ENCODE measurements at places on chromosomes 6 and 20.
A peak's percentile ranks its signal among the peaks of the same experiment; 100 is the strongest.

DNA sequence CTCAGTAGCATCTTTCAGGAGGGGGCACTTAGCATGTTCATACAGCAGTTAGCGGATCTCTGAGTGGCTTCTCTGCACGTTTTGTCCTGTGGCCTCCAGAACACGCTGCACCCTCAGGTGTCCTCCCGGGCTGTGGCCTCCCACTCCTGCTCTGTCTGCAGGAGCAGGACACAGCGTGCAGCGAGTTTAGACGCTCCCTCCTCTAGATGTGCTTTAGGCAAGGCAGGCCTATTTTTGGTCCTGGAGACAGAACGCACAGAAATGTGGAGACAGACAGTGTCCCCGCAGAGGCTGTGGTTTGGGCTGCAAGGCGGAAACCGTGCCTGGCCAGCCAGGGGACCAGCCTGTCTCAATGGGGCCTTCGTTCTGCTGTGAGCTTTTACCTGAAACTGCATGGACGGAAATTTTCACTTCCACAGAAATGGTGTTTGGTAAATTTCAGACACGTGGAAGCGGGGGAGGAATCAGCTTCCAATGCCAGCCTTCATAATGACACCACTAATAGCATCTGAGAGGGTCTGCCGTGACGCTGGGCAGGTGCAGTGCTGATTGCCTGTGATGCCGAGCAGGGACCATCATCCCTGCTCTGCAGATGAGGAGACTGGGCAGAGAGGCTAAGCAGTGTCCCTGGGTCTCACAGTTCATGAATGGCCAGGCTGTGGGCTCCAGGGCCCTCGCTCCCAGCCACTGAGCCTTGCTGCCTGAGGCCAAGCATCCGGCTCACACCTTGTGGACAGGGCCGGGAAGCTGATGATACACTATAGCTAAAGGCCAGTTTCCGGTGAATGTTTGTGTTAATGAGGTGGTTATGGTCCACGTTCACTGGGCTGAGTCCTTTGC, 120.9 kb downstream of the SYCP2 start:
- no peak for DNase-seq

DNA sequence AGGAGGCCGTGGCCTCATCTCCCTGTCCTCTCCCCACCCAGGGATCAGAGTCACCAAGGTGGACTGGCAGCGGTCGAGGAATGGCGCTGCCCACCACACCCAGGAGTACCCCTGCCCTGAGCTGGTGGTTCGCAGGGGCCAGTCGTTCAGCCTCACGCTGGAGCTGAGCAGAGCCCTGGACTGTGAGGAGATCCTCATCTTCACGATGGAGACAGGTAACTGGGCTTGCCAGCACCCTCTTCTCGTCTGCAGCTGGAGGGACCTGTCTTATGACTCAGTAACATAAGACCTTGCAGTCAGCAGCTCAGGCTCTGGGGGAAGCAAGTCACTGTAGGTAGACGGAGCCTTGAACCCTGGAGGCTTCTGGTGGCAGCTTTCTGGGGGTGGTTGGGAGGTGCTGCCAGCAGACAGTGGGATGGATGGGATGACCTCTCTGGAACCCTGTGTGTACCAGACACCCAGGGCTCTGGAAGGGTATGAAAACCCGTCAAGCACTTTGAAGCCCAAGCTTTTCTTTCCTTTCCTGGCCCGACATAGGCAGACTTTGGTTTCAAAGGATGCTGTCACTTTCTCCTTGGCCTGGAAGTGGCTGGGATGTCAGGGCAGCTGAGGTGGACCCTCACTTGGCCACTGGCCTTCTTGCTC, 13.8 kb downstream of the TGM6 start:
- DNase-seq, result no peak

GRCh38 chr6:139643986-139644385, 269.5 kb upstream of the CITED2 start:
- no peak for DNase-seq

DNA sequence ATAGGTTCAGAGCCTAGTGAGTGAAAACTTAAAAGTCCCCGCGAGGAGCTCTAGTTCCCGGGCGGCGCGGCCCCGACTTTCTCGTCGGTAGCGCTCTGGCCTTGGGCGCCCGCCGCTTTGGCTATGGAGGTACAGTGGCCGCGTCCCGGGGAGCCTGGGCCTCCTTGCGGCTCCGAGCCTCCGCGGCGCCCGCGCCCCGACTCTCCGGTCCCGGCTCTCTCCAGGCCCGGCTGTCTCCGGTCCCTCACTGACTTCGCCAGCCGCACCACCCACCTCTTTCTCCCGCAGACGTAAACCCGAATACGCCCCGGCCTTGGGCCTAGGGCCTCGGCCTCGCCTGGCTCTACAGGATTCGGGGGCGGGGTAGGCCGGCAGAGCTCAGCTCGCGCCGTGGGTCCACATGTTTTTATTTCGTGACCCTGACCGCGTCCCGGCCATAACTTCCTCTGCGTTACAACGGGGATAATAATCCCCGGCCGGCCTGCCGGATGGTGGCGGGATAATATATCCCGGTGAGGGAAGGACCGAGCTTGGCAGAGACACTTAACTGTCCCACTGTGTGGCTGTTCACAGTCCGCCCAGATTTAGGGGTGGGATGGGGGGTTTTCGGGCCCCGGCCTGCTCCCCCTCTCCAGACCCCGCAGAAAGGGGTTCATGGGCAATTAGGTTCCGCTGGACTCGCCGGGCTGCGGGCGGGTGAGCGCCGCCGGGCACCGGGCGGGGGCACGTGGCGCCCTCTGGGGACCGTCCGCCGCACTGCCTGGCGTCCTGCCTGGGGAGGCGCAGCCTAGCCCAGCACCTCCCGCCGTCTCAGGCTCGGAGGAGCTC, 10.0 kb upstream of the TBX18 start:
- peak; percentile 56 for DNase-seq

DNA sequence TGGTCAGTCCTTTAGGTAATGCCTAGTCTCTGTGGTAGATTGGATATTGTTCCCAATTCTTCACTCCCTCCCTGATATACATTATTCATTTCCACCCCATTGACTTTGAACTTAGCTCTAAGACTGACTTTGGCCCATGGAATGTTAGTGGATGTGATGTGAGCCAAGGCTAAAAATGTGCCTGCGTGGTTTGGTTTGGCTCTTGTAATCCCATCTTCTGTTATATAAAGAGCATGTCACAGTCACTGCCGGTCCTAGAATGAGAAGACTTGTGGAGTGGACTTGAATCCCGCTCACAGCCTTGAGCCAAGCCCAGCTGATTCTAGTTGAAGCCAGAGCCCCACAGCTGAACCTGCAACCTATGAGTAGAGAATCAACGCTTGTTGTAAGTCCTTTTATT, 23.6 kb upstream of the DNAAF9 start:
- DNase-seq, result no peak

DNA sequence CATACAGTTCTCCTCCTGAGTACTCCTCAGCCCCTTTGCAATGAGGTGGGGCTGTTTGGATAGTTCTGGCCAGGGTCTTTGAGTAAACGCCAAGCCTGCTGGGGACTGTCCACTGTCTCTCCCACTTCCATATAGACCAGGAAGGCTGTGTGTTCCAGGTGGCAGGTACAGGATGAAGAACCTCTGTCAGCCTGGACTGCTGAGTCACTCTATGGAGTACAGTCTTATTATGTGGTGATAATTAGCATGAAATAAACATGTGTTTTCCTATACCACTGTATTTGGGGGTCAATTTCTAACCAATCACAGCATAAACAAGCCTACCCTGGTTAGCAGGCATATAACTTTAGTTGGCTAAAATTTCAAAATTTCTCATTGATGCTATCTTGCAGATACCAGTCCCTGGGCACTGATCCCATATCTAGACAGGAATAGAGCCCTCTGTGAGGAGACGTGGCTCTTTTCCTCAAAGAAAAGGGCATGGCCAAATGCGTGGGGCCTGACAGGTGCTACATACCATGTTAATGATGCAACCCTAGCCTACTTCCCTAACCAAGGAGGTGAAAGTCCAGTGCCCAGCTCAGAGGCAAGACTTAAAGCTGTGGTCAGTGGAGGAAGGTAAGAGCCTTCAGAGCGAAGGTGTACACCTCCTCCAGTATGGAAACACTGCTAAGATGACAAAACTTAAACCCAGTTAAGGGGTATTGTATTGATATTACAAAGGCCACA, 4.5 kb upstream of the ALDH8A1 start:
- DNase-seq, result no peak

DNA sequence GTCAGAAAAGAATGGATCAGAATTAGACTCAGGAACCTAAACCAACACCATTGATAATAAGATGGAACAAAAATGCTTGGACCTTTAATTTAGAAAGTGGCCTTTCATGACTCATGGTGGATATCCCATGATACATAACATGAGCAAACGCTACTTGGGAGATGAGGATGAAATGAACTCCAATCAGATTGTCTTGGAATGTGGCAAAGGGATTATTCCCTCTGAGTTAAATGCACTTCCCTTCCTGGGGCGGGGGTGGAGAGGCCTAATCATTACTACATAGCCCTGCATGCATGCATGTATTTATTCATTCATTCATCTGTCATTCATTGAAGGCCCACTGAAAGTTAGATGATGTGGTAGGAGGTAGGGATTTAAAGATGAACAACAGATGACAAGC, 174.0 kb downstream of the AIG1 start:
- no peak for DNase-seq

DNA sequence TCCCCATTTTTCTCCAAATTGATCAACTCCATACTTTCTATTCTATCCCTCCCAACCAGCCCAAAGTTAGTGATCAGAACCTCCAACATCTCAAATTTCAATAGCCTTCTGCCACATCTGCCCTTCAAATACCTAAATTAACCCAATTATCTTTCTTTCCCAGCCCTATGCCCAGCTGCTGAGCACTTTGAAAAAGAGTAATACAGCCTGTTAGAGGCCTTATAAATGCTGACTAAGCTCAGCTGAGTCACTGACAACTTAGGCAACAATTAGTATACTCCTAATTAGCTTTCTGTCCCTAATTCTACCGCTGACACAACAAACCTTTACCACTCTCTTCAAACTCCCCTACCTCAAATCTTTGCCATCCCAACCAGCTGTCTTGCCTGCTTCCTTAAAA, 23.5 kb downstream of the RUNX2 start:
- no peak for DNase-seq

DNA sequence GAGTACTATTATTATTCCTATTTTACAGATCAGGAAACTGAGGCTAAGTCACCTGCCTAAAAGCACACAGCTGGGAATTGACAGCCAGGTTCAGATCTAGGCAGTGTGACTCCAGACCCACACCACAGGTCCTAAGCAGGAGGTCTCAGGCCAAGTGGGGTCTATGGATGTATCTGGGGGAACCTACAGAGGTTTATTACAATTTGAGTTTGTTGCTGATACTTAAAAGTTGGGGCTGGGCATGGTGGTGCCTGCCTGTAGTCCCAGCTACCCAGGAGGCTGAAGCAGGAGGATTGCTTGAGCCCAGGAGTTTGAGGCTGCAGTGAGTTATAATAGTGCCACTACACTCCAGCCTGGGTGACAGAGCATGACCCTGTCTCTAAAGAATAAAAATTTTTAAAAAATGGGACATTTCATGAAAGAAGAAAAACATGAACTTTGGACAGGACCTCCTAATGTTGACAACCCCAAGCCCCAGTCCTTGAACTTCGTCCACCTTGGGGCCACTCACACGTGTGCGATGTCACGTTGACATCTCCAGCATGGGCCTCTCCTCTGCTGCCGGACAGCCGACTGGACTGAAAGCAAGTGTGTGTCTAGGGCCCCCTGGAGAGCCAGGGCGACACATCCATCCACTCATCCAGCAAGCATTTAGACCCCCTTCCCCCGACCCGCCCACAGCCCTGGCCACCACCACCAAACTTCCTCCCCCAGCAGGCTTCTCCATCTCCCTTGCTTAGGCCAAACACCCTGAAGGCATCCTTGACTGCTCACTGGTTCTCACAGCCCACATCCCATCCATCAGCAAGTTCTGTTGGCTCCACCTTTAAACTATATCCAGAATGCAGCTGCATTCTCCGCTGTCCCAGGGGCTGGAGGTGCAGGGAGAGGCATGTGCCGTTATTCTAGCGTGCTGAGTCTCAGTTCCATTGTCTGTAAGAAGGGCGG, 40.0 kb downstream of the NOL4L start:
- no peak for DNase-seq

DNA sequence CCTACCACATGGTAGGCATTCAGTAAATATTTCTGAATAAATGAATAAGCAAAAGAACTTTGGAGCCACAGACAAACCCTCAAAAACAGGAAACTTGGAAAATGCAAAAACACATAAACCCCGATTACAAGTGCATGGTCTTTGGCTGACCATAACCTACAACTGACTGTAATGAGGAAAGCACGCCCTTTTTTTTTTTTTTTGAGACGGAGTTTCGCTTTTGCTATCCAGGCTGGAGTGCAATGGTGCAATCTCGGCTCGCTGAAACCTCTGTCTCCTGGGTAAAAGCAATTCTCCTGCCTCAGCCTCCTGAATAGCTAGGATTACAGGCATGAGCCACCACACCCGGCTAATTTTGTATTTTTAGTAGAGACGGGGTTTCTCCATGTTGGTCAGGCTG, 11.9 kb upstream of the LATS1 start:
- no peak for DNase-seq

DNA sequence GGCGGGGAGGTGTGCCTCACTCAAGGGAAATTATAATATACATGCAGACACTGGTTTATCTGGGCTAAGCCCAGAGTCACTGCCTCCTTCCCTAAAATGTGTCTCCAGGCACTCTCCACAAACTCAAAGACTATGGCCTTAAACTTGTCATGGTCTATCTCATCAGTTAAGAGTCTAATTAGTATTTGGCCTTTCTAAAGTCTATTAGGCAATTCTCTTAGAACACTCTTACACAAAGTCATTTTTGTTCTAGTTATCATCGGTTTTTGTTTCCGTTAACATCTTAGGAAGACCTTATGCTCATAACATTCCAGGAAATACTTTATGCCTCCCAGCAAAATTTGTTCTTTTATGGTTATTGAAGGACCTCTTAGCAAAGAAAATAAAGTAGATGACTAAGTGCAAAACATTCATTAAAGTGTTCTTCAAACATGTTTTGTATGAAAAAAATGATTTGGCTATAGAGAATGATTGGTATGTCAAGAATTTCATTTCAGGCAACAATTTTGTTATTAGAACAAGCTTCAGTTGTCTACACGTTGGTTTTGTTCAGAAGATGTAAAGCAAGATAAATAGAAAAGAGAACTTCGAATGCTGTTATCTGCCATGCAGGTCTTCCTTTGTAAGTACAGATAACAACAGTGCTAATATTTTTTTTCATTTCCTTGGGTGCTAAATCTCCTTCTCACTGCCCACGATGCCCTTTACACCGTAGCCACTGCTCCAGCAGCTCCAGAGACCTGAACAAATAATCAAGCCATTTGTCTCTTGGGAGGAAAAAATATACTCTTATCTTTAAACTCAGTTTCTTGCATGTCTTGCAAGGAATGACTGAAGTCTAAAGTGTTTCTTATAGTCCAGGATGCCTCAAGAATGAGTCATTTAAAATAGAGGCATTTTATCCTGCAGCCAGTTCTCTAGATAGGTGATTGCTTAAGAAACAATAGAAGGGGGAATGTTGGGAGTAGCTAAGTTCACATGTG, 170.4 kb downstream of the HTR1B start:
- DNase-seq, result no peak

GRCh38 chr6:7332090-7332745, 19.2 kb upstream of the SSR1 start:
- no peak for DNase-seq

GRCh38 chr6:40796260-40797221, 209.4 kb upstream of the LRFN2 start:
- DNase-seq, result no peak
